ENCODE measurements at places on chromosomes 2 and 18. TPM values are rescaled to one million over a fixed set of nuclear protein-coding genes. Genes with fewer than 3 reads are reported as not detected.

PAX8 gene
- total RNA-seq, result 0.57 TPM

PRKAG3 gene
- total RNA-seq, result not detected

SERPINB11 gene
- total RNA-seq, result not detected

CNDP1 gene
- not detected for total RNA-seq

GRCh38 chr2:58419983-58420382 is 178.9 kb upstream of the FANCL start:
- no peak for DNase-seq

- no peak for DNase-seq
Measured at GRCh38 chr2:196703695-196704094, 64.2 kb downstream of the CCDC150 start.

- no peak for DNase-seq
Measured at GRCh38 chr2:19348692-19349091, 9.7 kb downstream of the OSR1 start.

DNA sequence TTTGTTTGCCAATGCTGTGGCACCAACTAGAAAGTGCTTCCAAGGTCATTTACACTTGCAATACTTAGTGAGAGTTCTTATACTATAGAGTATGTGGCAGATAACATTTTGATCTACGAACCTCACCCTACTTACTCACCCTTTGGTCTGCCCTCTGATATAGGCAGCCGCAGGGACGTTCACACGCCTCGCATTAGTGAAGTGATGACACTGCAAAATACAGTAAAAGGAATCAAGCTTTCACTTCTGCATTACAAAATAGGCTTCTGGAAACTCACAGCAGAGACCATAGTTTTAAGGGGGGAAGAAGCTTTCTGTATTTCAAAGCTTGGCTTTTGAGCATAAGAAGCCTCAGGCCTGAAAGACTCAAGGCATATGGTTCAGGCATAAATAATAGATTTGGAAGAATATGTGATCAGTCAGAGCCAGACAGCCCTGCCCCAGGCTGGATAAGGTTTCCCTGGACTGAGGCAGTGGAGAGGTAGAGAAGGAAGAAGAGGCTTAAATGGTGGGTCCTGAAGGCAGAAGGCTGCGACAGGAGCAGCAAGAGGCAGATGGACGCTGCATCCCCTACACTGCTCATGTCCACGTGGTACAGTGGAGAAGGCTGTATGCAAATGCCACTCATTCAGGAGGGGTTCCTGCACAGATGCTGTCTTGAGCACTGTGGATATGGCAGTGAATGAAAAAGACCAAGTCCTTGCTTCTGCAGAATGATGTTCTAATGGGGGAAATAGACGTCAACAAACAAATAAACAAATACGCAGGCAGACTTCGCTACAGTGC is 63.1 kb downstream of the FECH start:
- DNase-seq, result no peak
